ENCODE measurements at places on chromosomes 6 and 20. TPM values are rescaled to one million over a fixed set of nuclear protein-coding genes. Genes with fewer than 3 reads are reported as not detected.
A peak's percentile ranks its signal among the peaks of the same experiment; 100 is the strongest.

CST9L gene
- not detected for total RNA-seq

TOX2 gene
- total RNA-seq, result 39.6 TPM

ACSS1 gene
- total RNA-seq, result 0.27 TPM

TRMT11 gene
- total RNA-seq, result 41.8 TPM

GRCh38 chr6:44489910-44490604, 102.6 kb downstream of the CDC5L start:
- peak; percentile 16 for DNase-seq

GRCh38 chr6:121603486-121603885, 168.0 kb downstream of the GJA1 start:
- no peak for DNase-seq

Measured in HCT116 (cell line).